ENCODE measurements at places on chromosomes 4 and X. TPM values are rescaled to one million over a fixed set of nuclear protein-coding genes. Genes with fewer than 3 reads are reported as not detected.

DOK7 gene
- total RNA-seq = 0.34 TPM

ZDHHC15 gene
- total RNA-seq = not detected

PAGE4 gene
- total RNA-seq = not detected

POU4F2 gene
- total RNA-seq = not detected

XG gene
- not detected for total RNA-seq

FAT1 gene
- total RNA-seq = 163 TPM

STOX2 gene
- total RNA-seq = 4.1 TPM
